ENCODE measurements at places on chromosomes 2 and 18.
A peak's percentile ranks its signal among the peaks of the same experiment; 100 is the strongest.

GRCh38 chr2:157169889-157170288 lies 87.6 kb upstream of the GALNT5 start:
- DNase-seq = no peak

DNA sequence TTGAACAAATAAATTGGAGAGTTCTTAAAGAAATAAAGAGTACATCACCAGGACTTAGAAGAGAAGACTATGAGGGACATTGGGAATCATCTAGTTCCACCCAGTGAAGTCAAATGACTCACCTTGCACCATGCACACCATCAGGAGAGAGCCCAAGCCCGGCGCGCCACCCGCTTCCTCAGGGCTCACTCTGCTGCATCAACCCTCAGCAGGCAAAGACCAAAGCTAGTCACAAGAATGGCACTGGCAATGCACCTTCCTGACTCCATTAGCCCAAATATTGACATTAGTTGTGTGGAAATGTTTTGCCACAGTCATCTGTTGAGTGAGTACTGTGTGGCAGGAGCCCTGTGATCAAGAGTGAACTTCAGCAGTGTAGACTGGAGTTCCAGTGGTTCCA lies 7.1 kb upstream of the LYPD6B start:
- no peak for DNase-seq

- DNase-seq = no peak
Measured at GRCh38 chr2:40358783-40359182, 93.1 kb downstream of the SLC8A1 start.

DNA sequence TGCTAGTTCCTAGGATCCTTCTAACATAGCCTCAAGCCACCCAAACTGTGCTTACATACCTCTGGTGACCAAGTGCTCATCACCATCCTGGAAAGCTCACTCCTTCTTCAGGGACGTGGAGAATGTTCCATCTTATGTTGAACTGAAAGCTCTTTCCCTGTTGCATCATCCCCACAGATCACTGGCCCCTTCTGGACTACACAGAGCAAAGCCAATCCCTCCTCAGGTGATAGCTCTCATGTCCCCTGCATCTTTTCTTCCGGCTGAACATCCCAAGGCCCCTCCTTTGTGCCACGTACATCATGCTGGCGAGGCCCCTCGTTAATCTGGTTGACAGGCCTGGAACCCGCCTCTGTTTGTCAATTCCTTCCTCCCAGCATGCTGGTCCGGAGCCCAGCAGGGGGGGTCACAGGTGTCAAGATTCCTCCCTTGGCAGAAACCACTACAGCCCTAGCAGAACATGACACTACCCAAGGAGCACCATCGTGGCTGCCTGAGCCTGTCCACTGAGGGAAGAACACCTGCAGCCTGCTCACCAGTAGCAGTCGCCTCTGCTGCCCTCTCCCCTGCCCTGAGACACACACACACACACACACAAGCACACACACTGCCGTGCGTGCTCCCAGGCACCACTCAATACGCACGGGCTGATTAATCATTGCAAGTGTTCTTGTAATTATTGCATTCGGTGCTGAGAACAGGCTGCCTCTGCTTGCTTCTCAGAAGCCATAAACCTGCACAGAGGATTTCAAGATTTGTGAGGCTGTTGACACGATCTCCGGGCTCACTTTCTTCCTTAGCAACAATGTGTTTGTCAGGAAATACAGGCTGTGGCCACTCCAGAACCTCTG lies 6.3 kb upstream of the KCNK3 start:
- no peak for DNase-seq

DNA sequence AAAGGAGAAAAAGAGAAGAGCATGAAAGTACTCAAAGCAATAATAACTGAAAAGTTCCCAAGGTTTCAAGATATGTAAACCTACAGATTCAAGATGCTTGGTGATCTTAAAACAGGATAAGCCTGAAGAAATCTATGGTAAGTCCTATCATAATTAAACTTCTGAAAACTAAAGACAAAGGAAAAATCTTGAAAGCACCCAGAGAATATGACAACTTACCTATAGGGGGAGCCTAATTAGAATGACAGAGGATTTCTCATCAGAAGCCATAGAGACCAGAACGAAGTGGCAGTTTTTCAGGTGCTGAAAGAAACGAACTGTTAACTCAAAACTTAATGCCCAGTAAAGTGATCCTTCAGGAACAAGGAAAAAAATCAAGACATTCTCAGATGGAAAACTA lies 59.7 kb downstream of the XDH start:
- no peak for DNase-seq

GRCh38 chr2:95385570-95385984 lies 16.9 kb upstream of the FAHD2A start:
- DNase-seq = no peak

GRCh38 chr2:2655453-2656114 lies 324.5 kb upstream of the MYT1L start:
- DNase-seq = no peak

DNA sequence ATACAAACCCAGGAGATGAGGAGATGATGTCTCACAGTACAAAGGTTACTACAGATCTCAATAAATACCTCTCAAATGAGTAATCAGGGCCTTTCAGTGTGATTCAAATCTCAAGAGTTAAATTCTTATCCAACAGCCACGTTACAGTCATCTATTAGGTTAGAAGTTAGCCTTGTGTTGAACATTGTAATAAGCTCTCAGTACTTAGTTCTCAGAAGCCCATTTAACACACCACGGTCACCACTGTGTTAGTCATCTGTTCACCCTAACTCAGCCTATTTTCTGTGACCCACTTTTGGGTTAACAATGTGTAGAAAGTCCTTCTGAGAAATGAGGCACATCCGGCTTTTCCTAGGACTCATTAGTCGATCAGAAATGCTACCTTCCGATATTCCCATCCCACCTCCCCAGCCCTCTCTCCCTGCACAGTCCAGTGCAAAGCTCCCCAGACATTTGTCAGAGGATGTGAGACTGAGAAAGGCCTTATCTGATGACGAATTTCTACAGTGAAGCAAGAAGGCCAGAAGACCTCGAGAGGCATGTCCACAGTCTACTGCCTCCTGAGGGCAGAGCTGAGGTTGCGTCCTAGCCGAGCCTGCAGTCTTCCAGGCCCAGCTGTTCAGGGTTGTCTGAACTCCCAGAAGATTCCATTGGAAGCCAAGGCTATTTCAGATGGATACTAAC lies 92.6 kb downstream of the ACTR2 start:
- peak; percentile 50 for DNase-seq

DNA sequence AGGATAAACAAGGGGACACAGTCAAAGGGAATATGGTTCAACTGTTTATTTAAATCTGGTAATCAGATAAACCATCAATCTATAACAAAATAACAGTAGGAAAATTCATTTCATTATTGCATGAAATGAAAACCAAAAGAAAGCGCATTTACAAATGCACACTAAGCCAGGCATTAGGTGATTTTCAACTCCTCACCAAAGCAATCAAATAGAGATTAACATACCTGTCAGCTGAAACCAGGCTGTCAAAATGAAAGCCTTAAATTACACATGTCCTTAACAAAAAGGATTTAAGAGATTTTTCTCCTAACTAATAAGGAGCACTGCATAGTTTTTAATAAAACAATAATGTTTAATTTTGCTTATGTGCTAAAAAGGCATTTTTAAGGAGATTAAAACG lies 23.0 kb downstream of the STK39 start:
- DNase-seq = no peak

- DNase-seq = no peak
Measured at GRCh38 chr2:33104726-33105125, 158.0 kb downstream of the LTBP1 start.

DNA sequence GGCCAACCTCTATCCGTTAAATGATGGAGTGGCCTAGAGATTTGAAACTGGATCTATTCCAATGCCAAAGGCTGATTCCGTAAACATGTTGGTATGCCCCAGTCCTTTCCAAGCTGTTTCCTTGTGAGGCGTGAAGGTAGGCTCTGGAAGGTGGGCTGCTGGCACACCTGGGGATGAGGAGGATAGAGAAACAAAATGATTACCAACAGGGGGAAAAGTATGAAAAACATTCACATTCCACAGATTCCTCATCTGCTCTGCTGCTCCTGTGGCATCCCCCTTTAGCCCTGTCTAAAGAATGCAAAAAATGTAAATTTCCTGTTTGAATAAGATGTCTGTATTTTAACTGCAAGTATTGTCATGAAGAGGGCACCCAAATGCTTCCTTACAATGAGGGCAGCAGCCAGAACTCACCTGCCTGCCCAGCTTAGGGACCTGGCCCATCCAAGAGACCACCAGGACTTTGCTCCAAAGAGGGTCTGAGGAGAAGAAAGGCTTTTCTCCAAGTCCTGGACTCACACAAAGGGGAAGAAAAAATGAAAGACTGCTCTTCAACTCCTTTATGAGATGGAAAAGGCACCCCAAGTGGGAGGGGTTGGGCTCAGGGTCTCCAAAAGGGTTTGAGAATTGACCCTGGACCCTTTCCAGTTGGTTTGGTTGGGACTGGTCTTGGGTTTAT lies 132.3 kb upstream of the PELI1 start:
- no peak for DNase-seq

DNA sequence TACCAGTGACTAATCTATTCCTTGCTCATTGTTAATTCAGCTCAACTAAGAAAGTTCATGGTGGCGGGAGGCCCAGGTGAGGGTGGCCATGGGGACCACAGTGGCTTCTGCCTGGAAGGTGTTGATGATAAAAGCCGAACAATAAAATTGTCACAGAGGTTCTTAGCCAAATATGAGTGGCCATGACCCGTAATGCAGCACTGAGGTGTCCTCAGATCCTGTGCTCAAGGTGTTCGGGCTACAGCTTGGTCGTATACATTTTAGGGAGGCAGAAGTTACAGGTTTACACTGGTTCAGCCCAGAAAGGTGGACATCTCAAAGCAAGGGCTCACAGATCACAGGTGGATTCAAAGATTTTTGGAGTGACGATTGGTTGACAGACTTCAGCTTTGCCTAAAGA lies 98.5 kb upstream of the SNTG2 start:
- no peak for DNase-seq

- no peak for DNase-seq
Measured at GRCh38 chr18:10530002-10530401, 4.2 kb downstream of the NAPG start.

GRCh38 chr2:126429103-126429502 lies 226.9 kb upstream of the GYPC start:
- no peak for DNase-seq

- no peak for DNase-seq
Measured at GRCh38 chr18:6366776-6367175, 47.9 kb downstream of the L3MBTL4 start.

GRCh38 chr2:66545258-66545657 lies 110.3 kb downstream of the MEIS1 start:
- DNase-seq = no peak

DNA sequence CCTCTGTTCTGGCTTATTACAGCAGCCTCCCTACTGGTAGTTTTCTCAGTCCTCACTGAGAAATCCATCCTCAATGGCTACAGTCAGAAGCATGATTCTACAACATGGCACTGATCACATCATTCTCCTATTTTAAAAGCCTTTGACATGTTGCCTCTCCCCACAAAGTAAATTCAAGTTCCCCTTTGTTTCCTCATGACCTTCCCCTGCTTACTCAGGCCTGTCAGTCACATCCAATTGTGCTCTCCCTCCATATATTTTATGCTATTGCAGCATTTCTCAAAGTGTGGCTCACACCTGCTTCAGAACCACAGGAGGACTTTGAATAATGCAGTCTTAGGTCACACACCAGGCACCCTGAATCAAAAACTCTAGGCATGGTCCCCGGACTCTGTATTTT lies 124.6 kb downstream of the SPOPL start:
- DNase-seq = no peak

- peak; percentile 45 for DNase-seq
Measured at GRCh38 chr2:227862227-227862740, 9.1 kb upstream of the DAW1 start.

GRCh38 chr18:37533647-37534584 lies 31.7 kb downstream of the CELF4 start:
- DNase-seq = no peak

- DNase-seq = no peak
Measured at GRCh38 chr2:85844486-85844885, 44.3 kb downstream of the ST3GAL5 start.

- peak; percentile 55 for DNase-seq
Measured at GRCh38 chr18:3260995-3261372, 949 bp upstream of the MYL12B start.

- DNase-seq = no peak
Measured at GRCh38 chr2:3667151-3667631, 9.2 kb downstream of the ALLC start.

GRCh38 chr2:175827856-175828255 lies 174.2 kb downstream of the LNPK start:
- DNase-seq = no peak

DNA sequence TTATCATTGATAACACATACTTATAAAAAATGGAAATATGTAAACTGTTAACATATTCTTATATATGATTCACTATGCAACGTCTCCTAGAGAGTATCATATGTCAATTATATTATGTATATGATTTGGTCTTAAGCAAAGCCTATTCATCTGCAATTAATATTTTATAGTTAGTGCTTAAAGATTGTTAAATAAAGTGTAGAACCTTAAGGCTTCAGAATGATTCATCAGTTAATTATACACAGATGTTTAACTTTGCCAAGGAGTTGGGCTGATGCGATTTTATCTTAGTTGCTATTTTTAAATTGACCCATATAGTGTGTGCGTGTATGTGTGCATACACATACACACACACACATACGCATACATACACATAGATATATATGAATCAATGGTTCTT lies 323.1 kb downstream of the RBM43 start:
- DNase-seq = no peak

GRCh38 chr18:23574611-23575308 lies 11.5 kb downstream of the NPC1 start:
- DNase-seq = no peak

DNA sequence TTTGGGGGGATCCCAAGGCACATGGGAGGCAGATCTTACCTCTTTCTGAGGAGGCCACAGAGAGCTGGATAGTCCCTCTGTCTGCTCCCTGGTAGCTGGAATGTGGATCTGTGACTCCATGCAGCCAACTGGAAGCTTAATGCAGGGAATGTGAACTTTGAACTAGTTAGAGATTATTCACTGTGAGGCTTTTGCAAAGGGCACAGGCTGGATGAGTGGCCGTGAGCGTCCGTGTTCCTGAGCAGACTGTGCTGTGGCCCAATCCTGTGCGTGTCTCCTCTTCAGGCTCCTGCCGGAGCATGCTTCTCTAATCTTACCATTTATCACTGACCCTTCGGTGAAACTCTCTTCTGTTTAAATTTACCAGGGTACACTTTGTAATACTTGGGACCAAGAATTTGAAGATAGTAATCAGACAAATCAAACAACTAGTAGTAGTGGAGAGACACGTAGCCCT lies 187.6 kb downstream of the PTPRM start:
- no peak for DNase-seq

GRCh38 chr2:240953426-240954410 lies 44.7 kb upstream of the SNED1 start:
- DNase-seq = no peak

- no peak for DNase-seq
Measured at GRCh38 chr2:21044694-21045371, 960 bp upstream of the APOB start.

- no peak for DNase-seq
Measured at GRCh38 chr18:45688113-45688512, 35.9 kb upstream of the SLC14A1 start.

GRCh38 chr2:3493615-3494007 lies 25.7 kb downstream of the ADI1 start:
- no peak for DNase-seq
